ENCODE measurements at places on chromosomes 2 and 18.

DNA sequence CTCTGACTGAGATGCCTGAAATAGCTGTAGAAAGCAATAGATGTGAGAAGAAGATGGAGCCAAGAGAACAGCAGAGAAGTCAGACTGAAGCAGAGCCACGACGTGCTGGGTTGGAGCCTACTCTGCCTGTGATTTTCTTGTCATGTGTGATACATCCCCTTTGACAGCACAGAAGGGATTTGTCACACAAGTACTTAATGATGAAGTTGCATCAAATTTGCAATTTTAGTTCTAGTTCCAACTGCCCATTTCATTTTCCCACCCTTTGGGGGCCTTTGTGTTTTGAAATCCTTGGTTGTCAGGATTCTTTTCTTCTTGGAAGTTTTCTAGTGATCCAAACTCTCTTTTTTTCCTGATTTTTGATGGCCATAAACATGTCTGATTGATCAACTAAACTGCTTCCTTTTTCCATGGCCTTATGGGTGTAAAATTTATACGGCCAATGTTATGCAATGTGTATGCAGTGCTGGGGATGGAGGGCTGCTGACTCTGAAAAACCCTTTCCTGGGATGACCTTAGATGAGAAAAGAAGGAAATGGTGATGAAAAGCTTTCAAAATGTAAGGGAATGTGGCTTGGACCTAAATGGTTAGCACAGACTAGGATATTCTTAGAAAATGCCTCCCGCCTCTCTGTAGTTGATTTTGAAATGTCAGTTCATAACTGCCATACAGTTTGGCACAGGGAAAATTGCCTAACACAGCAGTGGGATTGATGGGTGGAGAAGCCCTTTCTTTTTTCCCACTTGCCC, 9.6 kb upstream of the B3GNT2 start:
- no peak for DNase-seq

GRCh38 chr2:144374163-144374661, 145.7 kb downstream of the ZEB2 start:
- no peak for DNase-seq

DNA sequence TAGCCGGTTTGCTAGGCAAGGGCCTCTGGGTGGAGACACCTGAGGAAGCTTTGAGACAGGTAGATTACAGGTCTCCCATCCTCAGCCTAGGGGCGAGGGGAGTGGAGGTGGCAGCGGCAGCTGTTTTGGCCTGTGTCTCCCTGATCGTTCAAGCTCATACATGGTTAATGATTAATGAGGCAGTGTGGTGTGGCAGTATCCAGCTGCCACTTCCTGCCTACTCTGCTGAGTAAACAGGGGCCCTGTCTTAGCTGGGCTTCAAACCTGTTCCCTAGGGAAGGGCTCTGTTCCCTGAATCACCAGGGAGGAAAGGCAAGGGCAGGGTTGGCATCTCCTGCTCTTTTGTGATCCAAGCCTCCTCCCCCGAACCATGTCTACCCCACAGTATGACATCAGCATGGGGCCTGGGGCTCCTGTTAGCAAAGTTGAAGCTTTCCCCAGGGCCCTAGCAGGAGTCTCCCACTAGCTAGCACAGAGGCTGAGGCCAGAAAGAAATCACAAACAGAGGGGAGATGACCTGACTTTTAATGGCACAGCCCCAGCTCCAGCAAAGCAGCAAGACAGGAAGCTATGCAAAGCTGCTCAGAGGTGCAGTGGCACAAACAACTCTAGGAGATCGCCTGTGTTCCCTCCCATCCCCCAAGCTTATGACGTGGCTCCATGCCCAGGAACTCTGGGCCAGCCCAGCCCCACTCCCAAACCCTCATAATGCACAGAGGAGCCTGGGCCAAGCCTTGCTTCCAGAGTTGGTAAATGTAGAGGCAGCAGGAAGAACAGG, 3.7 kb upstream of the TUBA4B start:
- peak; percentile 74 for DNase-seq

DNA sequence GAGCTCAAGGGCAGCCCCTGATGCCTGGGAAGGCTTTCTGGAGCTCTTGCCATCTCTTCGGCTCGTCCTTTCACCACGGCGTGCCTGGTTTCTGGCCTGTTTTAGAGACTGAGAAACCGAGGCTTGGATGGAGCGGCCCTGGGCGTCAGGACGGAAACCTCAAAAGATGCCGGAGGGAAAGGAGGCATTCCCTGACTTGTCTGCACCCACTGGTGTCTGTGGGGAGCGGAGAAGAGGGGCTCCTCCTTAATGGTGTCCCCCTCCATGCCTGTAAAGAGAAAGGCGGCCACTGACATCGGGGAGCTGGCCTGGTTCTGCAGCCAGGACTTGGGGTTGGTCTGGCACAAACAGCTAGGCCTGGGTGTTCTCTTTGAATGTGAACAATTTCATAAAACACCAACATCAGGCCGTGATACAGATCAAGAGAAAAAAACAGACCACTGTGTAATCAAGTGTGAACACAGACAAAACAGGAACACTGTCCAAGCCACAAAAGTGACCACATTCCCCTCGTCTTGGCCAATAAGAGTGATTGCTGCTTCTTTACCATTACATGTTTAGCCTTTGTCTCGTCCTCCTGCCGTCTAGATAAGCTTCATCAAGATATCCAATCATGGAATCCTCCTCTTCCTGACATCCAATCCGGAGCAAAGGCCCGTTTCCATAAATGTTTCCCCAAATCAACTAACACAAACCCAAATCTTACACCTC, 633 bp upstream of the ILKAP start:
- DNase-seq: no peak

GRCh38 chr2:99608861-99609260, 119.0 kb upstream of the REV1 start:
- no peak for DNase-seq

Measured in left hindlimb (tissue), 1 donor.